Omental fat pad (tissue), 4 donors: ENCODE measurements at places on chromosomes 12 and 14. TPM values are rescaled to one million over a fixed set of nuclear protein-coding genes. Genes with fewer than 3 reads are reported as not detected.

KLRC4 gene
- total RNA-seq = not detected

- DNase-seq = no peak
These were observed 207.2 kb downstream of the KSR2 start for GRCh38 chr12:117761528-117762100.

- DNase-seq = no peak
These were observed 193.0 kb downstream of the TTC8 start for GRCh38 chr14:89017417-89017816.

DNA sequence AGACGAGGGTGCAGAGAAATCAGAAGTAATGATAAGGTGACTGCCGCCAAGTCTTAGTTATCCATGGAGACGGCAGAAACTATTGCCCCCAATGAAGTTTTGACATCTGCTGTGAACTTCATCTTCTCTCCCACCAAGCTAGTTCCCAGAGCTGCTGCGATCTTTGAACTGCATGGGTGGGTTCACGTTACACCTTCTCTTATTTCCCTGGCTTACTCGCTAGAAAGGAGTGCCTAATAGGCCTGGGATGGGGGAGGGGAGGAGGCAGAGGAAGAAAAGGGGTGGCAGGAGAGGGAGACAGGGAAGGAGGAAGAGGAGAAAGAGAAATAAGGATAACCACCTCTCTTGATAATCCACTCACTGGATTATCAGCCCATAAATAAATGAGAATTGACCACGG lies 157.1 kb downstream of the NTF3 start:
- DNase-seq = no peak

DNA sequence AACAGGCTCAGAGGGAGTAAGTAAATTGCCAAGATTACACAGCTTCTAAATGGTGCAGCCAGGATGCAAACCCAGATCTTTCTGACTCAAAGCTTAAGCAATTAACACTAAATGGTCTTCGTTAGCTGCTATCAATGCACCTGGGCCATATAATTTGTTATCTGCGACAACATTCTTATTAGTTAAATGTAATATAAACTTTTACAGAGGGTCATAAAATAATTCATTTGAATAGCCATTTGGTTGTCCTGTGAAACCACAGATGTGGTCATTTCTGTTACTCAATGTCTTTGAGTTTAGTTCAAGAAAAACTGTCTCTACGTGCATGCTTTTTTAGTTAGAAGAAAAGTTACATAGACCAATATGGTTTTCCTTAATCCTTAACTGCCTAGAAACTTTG lies 22.1 kb upstream of the NAP1L1 start:
- DNase-seq = no peak

DNA sequence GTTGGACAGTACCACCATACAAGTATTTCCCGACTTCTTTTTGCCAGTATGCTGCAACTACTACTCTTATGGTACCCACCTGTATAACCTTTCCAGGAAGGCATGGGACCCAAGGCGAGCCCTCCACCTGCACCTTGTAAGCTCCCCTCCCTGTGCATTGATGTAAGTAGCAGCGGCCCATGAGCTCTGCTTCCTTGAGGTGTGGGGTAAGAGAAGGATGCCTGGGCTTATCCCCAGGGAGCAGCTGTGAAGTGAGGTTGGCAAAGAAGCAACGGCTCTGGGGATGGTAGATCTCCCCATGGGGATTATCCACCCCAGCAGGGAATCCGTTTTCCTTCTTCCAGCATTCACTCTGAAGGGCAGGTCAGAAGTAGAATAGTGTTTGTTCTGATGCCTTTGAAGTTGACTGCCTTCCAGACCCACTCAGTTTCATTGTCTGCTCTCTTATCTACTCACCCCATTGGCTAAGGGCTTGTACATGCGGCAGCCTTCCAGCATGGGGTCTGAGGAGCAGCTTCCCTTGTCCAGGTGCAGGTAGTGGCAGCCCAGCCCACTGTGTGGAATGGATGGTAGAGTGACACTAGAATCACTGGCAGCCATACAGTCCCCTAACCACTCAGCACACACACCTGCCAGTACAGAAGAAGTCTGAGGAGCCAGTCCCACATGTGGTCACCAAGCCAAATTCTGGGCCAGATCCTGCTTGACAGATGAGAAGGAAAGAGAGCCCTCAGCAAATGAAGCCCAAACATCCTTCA lies 3.4 kb downstream of the CIROP start:
- DNase-seq = no peak

DNA sequence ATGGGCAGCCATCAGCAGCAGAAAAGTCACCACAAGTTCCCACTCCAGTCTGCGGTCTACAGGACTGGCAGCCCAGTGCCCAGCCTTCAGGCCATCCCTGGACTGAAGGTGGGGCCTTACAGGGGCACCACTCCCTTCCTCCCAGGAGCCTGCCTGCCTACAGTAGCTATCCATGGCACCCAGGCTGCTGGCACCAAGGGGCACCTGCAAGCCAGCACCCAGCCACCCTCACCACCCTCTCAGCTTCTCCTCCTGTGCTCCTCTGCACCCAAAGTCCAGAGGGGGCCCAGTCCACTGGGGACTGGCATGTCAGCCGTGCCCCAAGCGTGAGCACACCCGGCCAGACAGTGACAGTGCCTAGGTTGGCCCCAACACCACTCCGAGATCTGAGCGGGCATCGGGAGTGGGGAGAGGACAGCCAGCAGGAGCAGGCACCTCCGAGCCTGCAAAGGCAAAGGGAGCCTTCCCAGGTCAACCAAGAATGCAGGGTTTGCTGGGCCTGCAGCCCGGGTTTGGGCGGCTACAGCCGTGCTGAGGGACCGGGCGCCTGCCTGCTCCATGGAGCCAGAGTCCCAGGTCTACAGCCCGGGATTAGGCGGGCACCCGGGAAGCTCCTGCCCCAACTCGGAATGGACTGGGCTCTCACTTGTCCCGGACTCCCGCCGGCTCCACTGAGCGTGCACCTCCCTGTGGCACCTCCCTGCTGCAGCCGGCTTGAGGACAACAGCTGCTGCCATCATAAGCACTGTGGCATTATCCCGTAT lies 8.1 kb upstream of the OR6C65 start:
- no peak for DNase-seq

DNA sequence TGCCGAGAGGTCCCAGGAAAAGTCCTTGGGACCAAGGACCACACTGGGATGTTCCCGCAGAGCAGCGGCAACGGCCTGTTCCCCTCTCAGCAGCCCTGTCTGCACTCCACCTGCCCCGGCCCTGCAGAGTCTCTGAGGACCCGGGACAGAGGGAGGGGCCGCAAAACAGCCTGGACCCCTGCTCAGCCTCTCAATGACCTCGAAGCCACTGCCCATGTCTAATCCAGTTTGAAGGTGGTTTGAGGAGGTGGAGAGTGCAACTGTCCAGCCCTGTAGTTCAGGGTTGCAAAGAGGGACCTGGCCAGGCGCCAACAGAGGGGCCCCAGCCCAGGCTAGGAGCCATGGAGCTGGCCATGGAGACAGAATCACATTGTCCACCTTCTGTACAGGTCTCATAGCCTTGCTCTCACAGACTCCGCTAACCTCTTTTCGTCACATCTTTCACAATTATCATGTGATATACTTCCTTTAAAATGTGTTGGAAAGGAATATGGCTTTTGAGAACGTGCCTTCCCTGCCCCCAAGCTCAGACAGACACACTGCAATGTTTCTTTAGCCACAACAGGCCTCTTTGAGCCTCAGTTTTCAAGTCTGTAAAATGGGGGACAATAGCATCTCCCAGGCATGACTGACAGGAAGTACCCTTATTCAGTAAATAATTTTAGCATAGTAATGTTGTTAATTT lies 49.3 kb downstream of the ACTN1 start:
- no peak for DNase-seq

DNA sequence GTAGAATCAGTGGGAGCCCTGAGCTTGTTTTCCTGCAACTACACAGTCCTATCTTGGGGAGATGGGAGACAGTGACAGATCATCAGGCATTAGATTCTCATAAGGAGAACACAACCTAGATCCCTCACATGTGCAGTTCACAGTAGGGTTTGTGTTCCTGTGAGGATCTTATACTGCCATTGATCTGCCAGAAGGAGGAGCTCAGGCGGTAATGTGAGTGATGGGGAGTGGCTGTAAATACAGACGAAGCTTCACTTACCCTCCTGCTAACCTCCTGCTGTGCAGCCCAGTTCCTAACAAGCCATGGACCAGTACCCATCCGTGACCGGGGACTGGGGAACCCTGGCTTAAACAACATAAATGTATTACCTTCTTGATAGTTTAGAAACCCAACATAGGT lies 1034.1 kb downstream of the BCL11B start:
- DNase-seq = no peak

DNA sequence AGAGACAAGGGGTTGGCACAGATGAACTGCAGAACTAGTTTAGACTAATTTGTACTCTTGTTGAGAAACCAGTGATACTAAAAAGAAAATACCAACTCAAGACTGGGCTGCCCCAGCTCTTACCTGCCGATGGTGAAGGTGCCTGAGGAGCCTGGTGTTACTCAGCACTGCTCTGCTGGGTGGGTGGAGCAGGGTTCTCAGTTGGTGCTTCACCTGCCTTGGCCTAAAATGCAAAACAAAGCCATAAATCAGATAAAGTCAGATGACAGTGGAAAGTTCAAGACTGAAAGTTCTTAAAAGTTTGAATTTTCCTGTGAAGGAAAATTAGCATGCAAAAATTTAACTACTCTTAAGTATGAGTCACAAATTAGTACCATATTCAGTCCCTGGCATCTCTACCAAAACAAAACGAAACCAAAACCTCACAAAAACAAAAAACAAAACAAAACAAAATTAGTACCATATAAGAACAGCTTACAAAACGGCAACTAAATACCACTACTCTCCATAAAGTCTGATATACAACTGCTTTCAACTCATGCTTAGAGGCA lies 21.9 kb downstream of the YBX3 start:
- DNase-seq = no peak

DNA sequence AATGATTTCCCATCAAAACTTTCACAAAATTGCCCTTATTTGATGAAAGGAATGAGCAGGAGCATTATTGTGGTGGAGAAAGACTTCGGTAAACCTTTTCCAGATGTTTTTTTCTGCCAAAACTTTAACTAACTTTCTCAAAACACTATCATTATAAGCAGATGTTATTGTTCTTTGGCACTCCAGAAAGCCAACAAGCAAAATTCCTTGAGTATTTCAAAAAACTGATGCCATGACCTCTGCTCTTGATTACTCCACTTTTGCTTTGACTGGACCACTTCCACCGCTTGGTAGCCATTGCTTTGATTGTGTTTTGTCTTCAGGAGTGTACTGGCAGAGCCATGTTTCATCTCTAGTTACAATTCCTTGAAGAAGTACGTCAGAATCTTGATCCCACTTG lies 29.7 kb upstream of the RAB21 start:
- DNase-seq = no peak

DNA sequence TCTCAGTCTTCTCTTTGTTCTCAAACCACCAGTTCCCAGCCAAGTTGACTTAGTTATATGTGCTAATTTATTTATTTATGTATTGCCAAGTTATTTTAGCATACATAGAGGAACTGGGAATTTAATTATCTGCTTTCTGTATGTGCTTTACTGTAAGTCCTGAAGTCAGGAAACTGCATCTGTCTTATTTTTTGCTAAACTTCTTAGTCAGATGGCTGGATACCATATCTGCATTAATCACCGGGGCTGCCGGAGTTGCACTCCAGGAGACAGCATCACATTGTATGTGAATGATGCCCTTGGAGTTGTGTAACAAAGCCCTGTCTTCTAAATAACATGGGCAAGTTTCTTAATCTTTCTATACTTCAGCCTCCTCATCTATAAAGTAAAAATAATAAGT lies 96.2 kb downstream of the MON2 start:
- no peak for DNase-seq
